Hepatocyte (in vitro differentiated cells): ENCODE measurements at places on chromosomes 3 and 15. TPM values are rescaled to one million over a fixed set of nuclear protein-coding genes. Genes with fewer than 3 reads are reported as not detected.

- DNase-seq, result no peak
- no peak overlapping the region for H3K4me3 ChIP-seq
- H3K27me3 ChIP-seq, result no peaks in the 10 kb centered on the region
- H3K36me3 ChIP-seq, result no peaks in the 10 kb centered on the region
- no peaks in the 10 kb centered on the region for H3K4me1 ChIP-seq
Observed at GRCh38 chr3:189593581-189593980, 37.6 kb upstream of the TP63 start.

Gene ZDHHC3
- total RNA-seq, result 60.3 and 71.2 TPM in 2 replicates

GRCh38 chr15:25776071-25776746 is 86.9 kb downstream of the ATP10A start:
- H3K36me3 ChIP-seq, result no peaks in the 10 kb centered on the region
- DNase-seq, result no peak
- H3K4me1 ChIP-seq, result no peaks in the 10 kb centered on the region
- H3K4me3 ChIP-seq, result no peak overlapping the region
- H3K27me3 ChIP-seq, result no peaks in the 10 kb centered on the region

GRCh38 chr3:16236856-16237393 is 27.8 kb downstream of the DPH3 start:
- no peak overlapping the region for H3K27ac ChIP-seq
- no peaks in the 10 kb centered on the region for H3K36me3 ChIP-seq
- H3K4me1 ChIP-seq, result peaks cover 8% of the 10 kb centered on the region
- H3K4me3 ChIP-seq, result no peak overlapping the region

Gene CEP63
- total RNA-seq, result 16.3 and 237 TPM in 2 replicates

DNA sequence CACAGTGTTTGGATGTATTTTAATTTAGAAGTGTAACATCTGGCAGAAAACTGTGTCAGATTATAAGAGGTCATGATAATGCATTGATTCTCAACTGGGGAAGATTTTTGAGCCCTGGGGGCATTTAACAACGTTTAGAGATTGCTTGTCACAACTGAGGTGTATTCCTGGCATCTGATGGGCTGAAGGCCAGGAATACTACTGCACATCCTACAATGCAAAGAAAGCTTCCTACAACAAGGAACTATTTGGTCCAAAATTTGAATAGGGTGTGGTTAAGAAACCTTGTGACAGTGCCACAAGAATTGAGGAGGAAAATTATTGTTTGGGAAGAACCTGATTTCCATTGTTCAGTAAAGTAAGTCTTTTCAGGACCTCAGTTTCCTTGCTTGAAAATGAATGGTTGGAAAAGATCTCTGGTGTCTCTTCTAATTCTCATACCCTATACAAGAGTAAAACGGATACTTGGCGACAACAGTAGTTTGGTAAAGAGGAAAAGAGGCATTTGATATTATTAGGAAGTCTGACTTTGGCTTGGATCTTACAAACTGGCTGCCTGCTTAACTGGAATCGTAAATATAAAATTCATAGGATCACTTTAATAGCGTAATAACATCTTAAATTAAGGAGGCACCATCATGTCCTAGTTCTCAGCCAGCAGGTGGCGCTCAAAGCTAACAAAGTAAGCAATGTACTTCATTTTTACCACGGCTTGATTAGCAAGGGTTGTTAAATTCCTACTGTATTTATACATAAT is 4.3 kb downstream of the DAZL start:
- H3K4me1 ChIP-seq, result no peaks in the 10 kb centered on the region
- peak; percentile 91 for DNase-seq
- no peaks in the 10 kb centered on the region for H3K36me3 ChIP-seq
- no peak overlapping the region for H3K4me3 ChIP-seq
- no peak overlapping the region for H3K27ac ChIP-seq

Gene FRMD4B
- 20.7 and 28.1 TPM in 2 replicates for total RNA-seq

GRCh38 chr3:157832588-157832987 is 273.6 kb downstream of the SHOX2 start:
- no peak overlapping the region for H3K27ac ChIP-seq
- H3K4me3 ChIP-seq, result no peak overlapping the region
- DNase-seq, result no peak
- no peaks in the 10 kb centered on the region for H3K36me3 ChIP-seq

Gene GPR15
- not detected in 2 replicates for total RNA-seq

- H3K27ac ChIP-seq, result no peak overlapping the region
- no peak overlapping the region for H3K4me3 ChIP-seq
- H3K36me3 ChIP-seq, result no peaks in the 10 kb centered on the region
- peak; percentile 48 for DNase-seq
- H3K4me1 ChIP-seq, result peaks cover 10% of the 10 kb centered on the region
Observed at GRCh38 chr3:159616234-159616825, 372.3 kb upstream of the IL12A start.

DNA sequence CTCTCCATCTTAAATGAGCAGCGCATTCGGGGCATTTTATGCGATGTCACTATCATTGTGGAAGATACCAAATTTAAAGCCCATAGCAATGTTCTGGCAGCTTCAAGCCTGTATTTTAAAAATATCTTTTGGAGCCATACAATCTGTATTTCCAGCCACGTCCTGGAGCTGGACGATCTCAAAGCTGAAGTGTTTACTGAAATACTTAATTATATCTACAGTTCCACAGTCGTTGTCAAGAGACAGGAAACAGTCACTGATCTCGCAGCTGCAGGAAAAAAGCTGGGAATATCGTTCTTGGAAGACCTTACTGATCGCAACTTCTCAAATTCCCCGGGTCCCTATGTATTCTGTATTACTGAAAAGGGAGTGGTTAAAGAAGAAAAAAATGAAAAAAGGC is 44.4 kb upstream of the RASA2 start:
- no peaks in the 10 kb centered on the region for H3K27me3 ChIP-seq
- no peaks in the 10 kb centered on the region for H3K36me3 ChIP-seq
- H3K4me1 ChIP-seq, result peaks cover 12% of the 10 kb centered on the region
- H3K27ac ChIP-seq, result peak overlapping the region; percentile 48
- no peak overlapping the region for H3K4me3 ChIP-seq

GRCh38 chr15:63212050-63213004 is 22.9 kb downstream of the RAB8B start:
- peaks cover 35% of the 10 kb centered on the region for H3K4me1 ChIP-seq
- DNase-seq, result peak; percentile 30
- no peaks in the 10 kb centered on the region for H3K36me3 ChIP-seq
- H3K4me3 ChIP-seq, result no peak overlapping the region

DNA sequence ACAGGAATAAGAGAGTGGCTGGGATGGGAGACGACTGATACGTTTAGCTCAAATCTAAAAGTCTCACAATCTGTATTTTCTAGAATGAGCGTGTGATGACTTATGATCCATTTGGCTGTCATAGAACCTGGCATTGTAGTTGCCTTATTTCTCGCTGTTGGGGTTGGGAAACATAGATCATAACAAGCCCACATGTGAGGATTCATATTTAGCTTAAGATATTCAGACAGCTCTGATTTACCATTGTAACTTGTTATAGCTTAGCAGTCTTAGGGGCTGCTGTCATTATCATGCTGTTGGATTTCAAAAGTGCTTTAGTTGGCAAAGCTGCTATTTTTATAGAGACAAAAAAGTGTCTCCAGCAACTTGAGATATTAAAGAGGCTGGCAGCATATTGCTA is 871.3 kb downstream of the ZPLD1 start:
- no peak overlapping the region for H3K4me3 ChIP-seq
- H3K27ac ChIP-seq, result no peak overlapping the region
- H3K4me1 ChIP-seq, result no peaks in the 10 kb centered on the region
- no peaks in the 10 kb centered on the region for H3K36me3 ChIP-seq

Gene IGSF10
- total RNA-seq, result 1.0 and 1.4 TPM in 2 replicates
